ENCODE measurements at places on chromosomes 5 and 9.

DNA sequence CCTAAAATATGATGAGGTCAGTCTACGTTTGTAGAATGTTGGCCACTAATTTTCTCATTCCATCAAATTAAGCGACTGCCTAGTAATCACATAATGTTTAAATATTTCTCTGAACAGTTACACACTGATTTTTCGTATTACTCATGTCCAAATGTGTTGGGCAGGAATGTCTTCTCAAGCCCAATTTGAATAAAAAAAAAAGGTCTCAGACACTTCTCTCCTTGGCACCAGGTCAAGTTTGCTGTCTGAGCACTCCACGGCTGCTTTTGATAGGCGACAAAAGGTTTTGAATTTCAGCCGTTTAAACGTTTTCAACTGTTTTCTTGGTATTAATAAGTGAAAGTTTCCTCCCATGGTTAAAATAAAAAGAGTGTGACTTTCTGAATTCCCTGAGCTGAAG lies 542.1 kb downstream of the IRX1 start:
- DNase-seq, result no peak

DNA sequence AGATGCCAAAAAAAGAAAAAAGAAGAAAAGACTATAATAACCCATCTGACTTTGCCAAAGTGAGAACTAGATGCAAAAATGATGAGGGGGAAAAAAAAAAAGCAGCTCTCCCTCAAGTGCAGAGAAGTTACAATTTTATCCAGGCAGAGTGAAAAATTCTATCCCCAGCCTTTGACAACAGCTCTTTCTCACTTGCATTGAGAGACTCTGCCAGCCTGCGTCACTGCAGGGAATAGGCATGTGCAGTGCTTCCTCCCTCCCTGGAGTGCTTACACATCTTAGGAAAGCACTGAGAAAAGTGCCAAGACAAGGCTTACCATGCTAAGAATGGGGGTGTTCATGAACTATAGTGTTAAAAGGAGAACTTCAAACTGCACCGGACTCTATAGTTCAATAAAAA lies 418.6 kb upstream of the TYRP1 start:
- DNase-seq, result no peak

DNA sequence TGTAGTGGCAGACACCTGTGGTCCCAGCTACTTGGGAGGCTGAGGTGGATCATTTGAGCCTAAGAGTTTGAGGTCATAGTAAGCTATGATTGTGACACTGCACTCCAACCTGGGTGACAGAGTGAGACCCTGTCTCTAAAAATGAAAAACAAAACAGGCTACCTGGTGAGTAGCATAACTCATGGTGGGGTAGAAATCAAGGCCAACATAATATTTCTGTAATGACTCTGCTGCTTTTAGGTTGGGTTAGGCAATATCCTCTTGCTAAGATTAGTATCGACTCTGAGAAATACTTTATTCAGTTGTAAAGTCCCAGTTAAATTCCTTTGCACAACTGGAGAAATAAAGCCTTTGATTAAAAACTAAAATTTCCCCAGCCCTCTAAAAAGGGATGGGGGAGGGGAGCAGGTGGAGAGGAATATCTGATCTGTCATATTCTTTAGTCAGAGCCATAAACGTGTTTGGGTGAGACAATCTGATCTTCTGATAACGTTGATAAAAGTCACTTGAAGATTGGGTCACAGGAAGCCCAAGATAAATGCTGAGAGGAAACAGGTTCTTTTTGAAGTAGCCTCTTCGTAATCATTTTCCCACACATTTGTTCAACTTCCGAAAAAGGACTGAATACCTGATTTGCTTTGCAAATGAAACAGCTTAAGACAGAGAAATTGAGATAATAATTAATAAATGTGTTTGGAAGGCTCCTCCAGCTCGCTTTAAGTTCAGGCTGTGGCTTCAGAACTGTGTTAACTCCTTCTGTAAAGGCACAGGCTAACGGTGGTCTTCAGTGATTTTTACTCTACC lies 14.9 kb downstream of the IL4 start:
- peak; percentile 26 for DNase-seq

DNA sequence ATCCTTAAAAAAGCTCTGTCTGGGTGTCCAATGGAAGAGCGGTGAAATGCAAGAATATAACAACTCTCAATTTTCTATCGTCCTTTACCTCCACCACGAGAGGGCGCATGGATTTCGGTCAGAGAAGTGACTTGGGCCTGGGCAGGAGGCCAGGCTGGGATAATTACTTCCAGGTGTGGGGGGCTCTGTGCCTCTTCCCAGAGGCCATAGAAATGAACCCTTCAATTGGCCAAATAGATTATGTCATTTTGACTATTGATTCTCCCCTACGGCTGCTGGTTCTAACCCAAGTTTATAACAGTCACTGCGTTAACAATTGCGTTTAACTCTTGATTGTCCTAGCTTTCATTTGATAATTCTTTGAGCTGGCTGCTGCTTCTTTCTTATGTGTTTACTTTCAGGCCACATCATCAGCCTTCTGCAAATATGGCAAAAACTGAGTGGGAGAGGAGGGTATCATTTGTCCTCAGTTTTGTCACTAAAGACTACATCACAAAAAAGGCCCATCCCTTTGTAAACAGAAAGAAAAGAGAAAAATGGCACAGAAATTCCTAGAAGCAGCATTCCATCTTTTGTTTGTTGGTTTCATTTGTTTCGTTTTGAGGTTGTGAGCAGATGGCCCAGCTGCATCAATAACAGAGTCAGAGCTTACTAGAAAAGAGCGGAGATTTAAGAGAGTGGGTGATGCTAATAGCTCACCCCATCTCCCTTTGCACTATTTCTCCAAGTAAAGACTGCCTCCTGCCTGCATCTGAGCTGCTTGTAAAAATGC lies 45.4 kb upstream of the ZFR start:
- peak; percentile 61 for DNase-seq

DNA sequence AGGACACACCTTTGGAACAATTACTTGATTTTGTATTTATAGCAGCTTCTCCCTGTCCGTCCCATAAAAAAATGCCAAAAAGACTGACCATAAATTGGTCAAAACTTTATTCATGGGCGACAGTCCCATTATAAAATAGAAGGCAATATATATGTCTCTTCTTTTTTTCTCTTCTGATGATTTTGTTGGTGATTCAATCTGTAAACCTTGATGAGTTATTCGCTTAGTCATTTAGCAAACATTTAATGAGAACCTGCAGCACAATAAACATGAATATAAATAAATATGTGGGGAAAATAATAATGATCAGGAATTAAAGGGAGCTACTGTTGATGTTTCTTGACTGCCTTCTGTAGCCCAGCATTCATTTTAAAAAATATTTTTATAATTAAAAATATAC lies 356.4 kb upstream of the ACTBL2 start:
- no peak for DNase-seq

DNA sequence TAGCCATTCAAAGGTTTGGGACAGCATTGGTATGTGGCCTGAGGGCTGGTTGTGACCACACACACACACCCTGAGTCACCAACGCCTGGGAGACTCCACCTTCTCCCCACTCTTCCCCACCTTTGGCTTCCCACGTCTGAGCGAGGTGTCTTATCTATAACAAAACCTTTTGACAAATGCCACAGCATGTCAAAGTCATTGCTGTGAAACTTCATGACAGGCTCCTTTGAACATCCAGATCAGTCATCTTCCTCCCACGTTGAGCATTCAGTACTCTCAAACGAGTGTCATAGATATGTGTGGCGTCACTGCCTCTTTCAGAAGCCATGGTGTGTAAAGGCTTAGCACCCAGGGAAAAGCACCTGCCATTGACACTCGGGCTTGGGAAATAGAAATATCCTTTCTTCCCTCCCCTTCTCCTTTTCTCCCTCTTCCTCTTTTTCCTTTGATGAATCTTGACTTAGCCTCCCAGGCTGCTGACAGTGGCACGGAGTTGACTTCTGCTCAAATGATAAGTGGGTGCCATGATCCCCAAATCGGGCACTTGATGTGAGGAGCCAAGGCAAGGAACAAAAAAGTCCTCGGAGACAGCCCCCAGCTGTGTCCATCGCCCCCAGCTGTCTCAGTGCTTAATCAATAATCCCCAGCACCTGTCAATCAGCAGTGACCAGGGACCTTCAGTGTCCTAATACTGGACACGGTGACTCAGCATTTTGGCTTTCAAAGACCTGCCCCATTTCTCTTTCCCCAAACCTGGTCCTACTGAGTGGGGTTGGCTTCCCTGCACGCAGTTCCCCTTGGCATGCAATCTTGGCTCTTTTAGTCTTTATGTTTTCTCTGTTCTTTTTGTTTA lies 114.8 kb downstream of the FGF18 start:
- DNase-seq, result no peak

GRCh38 chr5:169650701-169651331 lies 13.7 kb downstream of the DOCK2 start:
- DNase-seq, result peak; percentile 28

DNA sequence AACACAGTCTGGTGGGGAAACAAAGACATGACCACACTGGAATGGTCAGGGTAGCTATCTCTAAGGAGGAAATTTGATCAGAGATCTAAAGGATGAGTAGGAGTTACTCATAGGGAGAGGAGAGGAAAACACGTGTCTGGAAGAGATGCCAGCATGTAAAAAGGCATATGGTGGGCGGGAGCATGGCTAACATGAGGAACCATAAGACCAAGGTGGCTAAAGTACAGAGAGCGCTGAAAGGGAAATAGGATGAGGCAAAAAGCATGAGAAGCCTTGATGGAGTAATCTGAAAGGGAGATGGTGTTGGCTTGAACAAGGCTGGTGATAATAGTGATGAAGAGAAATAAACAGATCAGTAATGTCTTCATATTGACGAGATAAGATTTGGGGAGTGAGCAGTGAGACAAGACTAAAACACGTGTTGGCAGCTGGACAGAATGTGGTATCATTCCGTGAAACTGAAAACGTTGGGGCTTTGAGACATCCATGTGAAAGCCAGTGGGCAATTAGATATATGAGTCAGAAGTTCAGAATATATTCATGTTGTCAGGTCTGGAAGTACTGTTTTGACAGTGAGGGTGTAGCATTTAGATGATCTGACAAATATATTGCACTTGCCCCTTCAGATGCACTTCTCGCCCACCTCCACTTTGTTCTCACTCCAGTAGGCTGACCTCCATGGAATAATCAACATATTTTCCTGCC lies 209.1 kb upstream of the KCNN2 start:
- no peak for DNase-seq

DNA sequence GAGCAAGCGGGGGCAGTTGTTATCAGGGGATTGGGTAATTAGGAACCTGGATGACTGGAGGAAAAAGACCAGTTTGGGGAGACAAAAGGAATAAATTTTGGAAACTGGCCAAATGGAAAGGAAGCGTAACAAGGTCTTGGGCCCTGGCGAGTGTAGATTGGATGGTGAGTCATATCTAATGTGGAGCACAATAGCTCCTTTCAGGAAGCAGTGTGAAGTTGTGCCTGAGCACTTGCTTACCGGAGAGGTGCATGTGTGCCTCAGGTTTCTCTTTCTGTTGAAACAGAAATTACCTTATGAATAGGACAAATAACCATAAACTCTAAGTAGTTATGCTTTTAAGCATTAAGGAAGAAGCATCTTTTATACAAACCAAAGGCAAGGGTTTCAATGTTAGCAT lies 176.4 kb downstream of the KIF4B start:
- DNase-seq, result no peak

GRCh38 chr9:90259311-90260246 lies 383.0 kb downstream of the DIRAS2 start:
- no peak for DNase-seq

GRCh38 chr5:147852365-147852764 lies 20.9 kb upstream of the SPINK1 start:
- no peak for DNase-seq

DNA sequence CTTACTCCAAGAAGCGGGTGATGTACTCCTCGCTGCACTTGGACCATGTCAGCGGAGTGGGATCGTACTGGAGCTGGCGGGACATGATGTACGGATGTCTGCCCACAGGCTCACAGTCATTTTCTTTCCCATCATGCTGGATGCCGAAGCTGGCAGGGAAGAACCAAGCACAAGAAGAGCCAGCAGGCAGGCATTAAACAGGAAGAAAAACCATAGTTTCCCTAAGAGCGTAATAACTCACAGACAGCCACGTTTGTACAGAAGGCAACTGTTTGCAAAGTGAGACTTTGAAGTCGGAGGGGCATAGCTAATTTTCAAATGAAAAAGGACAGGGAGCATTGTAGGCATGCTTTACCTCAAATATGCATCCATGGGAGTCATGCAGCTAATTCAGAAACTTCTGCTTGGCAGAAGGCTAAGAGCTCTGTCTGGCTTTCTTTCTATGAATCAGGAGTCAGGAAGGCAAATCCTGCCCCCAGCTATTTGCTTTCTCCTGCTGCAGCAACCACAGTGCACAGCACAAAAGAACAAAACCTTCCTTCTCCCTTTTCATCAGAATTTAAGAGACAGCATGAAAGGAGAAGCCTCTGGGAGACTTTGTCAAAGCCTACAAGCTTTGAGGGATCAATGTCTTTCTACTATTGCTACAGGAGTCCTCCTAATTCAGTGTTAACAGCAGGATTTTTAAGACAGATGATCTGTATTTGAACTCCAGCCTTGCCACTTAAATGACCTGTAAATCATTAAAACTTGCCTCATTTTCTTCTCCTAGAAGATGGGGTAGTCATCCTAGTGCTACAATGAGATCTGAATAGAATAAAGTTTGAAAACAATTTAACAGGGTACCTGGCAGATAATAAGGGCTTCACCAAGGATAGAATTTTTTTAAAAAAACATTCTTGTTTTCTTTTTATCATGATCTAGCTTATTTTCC lies 209.1 kb downstream of the TARS1 start:
- DNase-seq, result no peak

GRCh38 chr5:116569999-116570398 lies 4.6 kb downstream of the SEMA6A start:
- DNase-seq, result no peak
